Body of pancreas (tissue), 4 donors: ENCODE measurements at places on chromosomes 2 and 18.

GRCh38 chr2:42742740-42743658 is 20.9 kb downstream of the OXER1 start:
- no peak for DNase-seq

DNA sequence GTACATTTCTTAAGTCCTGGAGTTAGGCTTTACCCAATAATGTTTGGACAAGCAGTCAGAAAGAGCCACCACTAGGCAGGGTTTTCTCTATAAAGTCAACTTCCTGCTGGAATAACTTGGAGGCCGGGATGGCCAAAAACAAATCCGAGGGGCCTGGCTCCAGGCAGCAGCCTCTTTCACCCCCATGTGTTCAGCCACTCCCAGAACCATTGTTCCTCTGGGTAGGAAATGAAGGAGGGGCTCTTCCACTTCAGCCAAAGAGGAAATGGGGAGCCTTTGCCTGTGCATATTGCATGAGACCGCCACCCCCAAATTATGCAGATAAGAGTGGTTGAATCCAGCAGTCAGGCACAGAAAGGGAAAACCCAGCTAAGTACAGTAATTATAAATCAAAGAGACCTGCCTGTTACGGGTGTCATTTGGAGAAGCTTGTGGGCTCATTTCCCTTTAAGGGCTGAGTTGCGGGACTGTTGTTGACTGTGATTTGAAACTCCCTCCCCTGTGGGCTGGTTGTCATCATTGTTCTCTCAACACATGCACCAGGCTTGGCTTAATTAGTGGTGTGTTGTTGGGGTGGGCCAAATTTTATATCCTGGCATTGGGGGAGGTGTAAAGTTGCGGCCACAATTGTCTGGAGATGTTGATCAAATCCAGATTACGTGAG is 212.8 kb upstream of the SOX11 start:
- no peak for DNase-seq

- peak; percentile 20 for DNase-seq
These were observed 172.0 kb downstream of the SLC4A10 start for GRCh38 chr2:161796192-161796591.

DNA sequence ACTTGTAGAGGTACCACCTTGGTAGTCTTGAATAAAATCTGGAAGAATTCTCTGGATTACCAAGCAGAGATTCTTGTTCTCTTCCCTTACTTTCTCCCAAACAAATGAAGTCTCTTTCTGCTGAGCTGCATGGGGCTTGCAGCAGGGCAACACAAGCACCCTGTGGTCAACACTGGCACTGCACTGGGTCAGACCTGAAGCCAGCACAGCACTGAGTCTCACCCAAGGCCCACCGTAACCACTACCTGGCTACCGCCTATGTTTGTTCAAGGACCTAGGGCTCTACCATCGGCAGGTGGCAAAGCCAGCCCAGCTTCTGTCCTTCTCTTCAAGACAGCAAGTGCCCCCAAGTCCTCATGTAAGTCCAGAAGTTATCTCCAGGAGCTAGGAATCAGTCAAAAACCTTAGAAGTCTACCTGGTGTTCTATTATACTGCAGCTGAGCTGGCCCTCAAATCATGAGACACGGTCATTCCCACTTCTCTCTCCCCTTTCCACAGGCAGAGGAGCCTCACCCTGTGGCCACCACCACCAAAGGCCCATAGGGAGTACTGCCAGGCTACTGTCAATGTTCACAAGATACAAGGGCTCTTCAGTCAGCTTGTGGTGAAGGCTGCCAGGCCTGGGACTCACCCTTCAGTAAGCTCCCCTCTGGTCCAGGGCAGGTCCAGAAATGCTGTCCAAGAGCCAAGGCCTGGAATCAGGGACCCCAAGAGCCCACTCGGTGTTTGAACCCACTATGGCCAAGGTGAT is 18.4 kb downstream of the VPS54 start:
- DNase-seq: no peak

GRCh38 chr2:73426176-73426575 is 40.5 kb downstream of the ALMS1 start:
- no peak for DNase-seq

- DNase-seq: peak; percentile 18
These were observed at the start of gene KIAA2012 for GRCh38 chr2:202072737-202073401. TSS of gene KIAA2012 (plus strand) at chr2:202073255. CDS start at chr2:202073628, 373 bp downstream.

- DNase-seq: no peak
These were observed 3.4 kb upstream of the TET3 start for GRCh38 chr2:73981081-73982001.

DNA sequence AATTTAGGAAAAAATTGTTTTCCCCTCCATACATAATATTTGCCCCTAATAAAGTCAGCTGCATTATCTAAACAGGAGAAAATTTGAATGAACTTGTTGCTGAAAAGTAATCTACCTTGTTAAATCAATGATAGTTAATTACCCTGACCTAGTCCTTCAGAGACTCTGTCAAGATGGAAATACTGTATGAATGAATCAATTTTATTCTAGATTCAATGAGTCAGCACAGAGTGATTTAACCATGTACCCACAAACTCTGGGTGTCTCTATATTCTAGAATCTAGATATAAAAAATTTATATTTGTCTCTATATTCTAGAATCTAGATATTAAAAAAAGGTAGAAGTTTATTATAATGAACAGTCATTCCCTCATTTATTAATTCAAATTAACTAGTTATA is 36.2 kb downstream of the NDUFAF7 start:
- DNase-seq: no peak

- peak; percentile 73 for DNase-seq
These were observed 972 bp upstream of the DLX2 start for GRCh38 chr2:172103471-172104272.

- no peak for DNase-seq
These were observed 9.5 kb downstream of the ITGA6 start for GRCh38 chr2:172436889-172437288.

DNA sequence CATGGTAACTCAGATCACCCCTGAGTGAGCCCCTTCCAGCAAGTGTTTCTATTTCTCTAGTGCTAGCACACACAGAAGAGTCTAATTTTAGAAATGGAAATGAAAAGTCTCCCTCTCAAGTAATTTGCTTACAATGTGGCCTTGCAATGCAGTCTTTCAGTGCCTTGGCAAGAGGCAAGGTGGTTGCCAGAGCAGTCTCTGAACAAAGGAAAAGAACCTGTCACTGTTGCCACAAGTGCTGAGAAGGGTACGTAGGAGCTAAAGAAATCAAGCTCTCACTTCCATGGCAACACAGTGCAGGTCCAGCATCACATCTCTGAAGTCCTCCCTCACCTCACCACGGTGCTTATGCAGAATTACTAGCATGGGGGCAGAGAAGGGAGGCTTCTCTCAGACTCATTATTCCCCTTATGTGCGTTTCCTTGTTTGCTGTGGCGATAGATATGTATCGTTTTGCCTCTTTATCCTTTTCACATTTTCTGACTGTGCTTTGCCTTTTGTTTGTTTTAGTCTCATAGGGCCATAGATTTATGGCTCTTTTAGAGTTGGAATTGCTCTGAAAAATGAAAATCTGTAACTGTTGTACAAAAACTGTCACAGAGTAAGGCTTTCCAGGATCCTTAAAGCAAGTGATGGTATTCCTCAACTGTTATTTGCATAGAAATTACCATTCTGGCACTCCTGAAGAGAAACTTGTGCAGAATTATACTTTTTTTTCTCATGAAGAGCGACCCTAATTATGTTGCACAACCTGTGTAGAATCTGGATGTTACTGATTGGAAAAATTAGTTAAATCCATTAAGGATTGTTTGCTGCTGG is 164.8 kb downstream of the CCDC85A start:
- no peak for DNase-seq

- DNase-seq: no peak
These were observed 1336.2 kb upstream of the NRXN1 start for GRCh38 chr2:52368141-52368540.

GRCh38 chr18:13641551-13642439 is 84.6 kb downstream of the FAM210A start:
- DNase-seq: peak; percentile 22

DNA sequence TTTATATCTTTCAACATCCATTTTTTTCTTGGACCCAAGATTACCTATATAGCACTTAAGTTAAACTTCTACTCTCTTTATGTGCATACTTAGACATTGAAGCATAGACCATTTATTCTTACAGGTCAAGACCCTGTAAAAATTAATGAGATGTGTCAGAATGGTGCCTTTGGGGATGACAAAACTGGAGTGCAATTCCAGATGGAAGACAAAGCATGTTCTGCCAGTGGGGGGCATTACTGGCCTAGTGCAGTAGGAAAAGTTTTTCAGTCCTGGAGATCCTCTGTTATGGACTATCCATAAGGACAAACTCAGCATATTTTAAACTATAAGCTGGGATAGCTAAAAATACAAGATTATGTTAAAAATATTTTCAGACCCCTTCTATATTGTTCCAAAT is 57.8 kb upstream of the MMADHC start:
- no peak for DNase-seq

GRCh38 chr2:60318544-60318943 is 234.9 kb downstream of the BCL11A start:
- no peak for DNase-seq

DNA sequence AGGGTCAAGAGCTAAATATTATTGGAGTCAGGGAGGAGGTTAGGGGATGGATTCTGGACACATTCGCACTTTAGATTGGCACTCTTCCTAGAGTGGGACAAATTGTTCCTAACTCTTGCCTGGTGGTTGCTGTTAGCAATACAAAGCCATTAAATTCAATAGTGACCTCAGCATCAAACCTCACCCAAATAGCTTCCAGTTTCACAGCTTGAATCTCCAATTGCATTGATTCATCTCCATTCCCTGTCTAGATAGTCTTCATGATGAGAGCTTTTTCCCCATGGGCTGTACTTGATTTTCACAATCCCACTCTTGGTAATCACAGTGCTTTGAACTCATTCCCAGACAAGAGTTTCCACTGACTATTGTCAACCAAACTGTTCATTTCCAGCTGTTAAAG is 585.9 kb upstream of the SYT4 start:
- no peak for DNase-seq

- DNase-seq: no peak
These were observed 303.7 kb downstream of the PTPRM start for GRCh38 chr18:7870855-7871254.

- no peak for DNase-seq
These were observed 150.3 kb upstream of the DNMT3A start for GRCh38 chr2:25491966-25492532.

GRCh38 chr2:203697190-203697589 is 9.2 kb upstream of the CD28 start:
- DNase-seq: no peak

DNA sequence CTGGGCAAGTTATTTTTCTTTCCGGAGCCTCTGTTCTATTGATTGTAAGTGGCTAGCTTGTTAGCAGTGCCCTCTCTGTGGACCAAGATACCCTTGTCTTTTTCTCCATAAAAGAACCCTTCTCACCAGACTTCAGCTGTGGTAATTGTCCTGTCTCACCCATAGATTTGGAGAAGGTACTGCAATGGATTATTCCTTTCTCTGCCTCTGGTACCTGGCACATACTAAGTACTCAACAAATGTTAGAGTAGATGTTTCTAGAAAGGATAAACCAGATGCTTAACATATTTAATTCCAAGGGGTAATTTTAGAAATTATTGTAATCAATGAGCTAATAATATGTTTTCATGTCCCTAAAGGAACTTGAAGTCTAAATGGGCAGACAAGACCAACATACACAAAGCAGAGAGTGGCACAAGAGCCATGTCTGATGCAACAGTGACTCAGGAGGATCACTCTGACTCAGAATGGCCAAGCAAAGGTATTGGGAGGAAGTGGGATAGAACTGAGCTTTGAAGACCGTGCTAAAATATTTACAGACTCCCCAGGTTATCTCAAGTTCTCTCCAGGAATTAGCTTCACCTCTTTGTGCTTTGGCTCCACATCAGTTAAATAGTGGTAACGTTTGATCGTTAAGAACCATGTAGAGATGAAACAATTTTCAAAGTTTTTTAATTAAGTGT is 129.7 kb upstream of the OSR1 start:
- DNase-seq: no peak

DNA sequence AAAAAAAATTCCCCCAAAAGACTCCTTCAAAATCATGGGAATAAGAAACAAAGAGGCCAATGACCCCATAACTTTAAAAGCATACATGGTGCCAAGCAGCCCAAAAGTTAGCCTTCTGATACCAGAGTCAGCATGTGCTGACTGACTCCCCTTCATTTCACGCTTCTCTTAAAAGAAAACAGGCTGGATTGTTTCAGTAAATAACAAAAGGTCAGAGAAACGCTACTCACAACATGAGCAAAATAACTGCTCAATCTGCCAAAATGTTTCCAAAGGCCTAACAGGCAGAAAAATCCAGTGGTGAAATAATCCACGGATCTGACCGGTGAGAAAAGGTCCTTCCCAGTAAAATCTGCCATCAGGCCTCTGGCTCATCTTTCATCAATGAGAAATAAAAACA is 71.6 kb downstream of the BCL2 start:
- DNase-seq: no peak

DNA sequence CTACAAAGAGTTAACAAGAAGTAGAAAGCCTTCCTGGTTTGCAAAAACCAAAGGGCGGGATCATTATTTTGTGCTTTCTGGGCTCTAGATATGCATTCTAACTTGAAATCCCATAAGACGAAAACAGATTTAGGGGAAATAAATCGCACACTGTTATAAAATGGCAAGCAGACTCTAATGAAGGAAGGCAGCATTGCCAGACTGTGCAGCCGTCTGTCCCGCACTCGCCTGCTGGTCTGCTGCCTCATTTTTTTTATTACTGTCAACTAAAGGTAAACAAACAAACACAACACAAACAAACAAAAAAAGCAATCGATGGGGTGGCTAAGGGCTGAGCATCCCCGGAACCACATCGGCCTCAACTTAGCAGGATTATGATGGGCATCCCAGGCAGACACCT is 24.4 kb downstream of the ZNF521 start:
- no peak for DNase-seq

GRCh38 chr2:107988108-107988507 is 1.8 kb downstream of the SLC5A7 start:
- DNase-seq: no peak

GRCh38 chr2:113175736-113176695 is 2.2 kb downstream of the PSD4 start:
- DNase-seq: no peak

DNA sequence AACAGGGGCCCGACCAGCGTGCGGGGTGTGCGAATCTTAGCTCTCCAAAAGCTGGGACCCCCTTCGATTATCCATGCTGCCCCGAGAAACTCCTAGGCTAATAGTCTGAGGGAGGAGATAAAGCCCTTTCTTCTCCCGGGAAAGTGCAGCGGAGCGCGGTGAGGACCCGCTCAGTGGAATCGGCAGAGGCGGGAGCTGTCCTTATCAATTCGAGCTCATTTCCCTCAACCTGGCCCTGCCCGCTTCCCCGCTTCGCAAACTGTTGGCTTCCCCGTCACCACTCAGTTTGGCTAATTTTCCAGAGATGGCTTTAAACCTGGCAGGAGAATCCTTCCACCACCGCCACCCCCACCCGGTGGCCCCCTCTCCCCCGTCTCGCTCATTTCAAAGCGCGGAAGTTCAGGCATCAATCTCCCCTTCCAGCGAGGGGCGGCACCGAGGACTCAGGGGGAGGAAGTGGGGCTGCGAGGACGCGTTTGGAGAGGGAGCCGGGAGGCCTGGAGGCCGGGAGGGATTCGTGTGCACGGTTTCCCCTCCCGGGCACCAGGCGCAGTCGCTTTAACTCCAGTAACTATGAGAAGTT is 1.6 kb downstream of the KLHL14 start:
- DNase-seq: peak; percentile 18

GRCh38 chr2:49490710-49491109 is 336.4 kb upstream of the FSHR start:
- peak; percentile 48 for DNase-seq

- no peak for DNase-seq
These were observed 485.2 kb downstream of the PTPRM start for GRCh38 chr18:8052237-8052701.
